ENCODE measurements at places on chromosomes 16 and 17.
A peak's percentile ranks its signal among the peaks of the same experiment; 100 is the strongest.

- DNase-seq, result peak; percentile 87
Measured at GRCh38 chr17:39402244-39402889, 941 bp upstream of the FBXL20 start.

DNA sequence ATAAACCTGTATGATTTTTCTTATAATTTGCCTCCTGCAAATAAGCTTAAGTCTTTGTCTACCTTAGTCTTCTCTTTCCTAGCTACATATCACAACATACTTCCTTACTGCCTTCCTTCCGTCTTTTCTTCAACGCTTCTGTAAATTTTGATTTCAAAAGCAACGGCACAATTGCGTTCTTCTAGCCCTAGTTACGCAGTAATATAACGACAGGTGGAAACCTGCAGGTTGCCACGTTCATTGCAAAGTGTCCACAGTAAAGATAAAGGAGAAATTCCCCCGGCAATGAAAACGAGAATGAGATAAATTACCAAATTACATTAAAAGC is 546 bp upstream of the PSMD7 start:
- DNase-seq, result no peak

- DNase-seq, result no peak
Measured at GRCh38 chr16:88920618-88921590, 54.4 kb upstream of the PABPN1L start.

DNA sequence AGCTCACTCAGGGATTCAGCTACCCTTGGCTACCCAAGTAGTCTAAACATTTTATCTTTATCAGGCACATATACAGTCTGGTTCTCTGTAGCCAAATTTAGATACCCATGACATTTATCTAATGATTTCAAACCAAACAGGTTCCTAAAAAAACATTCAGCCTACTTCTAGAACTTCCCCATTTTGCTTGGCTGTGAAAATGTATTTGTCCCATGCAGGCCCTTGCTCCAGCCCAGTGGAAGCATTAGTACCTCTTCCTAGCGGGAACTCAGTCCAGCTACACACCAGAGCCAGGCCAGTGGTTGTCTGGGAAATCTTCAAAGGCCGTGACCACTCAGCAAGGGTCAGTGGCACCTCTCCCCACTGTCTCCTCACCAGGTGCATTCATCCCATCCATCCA is 26.2 kb upstream of the NAGLU start:
- DNase-seq, result no peak
